ENCODE measurements at places on chromosomes 4 and X.

GRCh38 chr4:169956091-169956843 lies 69.9 kb downstream of the MFAP3L start:
- no peak for DNase-seq

DNA sequence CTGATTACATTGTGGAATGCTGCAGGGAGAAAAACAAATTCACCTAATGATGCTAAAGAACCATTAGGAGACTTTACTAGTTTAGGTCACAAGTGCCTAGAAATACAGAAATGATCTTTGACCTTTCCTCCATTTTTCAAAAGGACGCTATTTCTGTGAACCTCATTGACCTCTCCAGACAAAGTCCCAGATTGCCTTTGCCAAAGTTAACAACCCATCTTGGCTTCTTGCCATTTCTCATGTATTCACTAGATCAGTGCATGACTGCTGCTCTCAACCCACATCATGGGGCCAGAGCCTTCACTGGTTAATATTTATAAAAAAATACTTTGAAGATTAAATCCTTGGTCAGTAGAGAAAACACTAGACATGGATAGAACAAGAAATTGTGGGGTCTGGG lies 19.9 kb upstream of the AR start:
- DNase-seq: no peak

DNA sequence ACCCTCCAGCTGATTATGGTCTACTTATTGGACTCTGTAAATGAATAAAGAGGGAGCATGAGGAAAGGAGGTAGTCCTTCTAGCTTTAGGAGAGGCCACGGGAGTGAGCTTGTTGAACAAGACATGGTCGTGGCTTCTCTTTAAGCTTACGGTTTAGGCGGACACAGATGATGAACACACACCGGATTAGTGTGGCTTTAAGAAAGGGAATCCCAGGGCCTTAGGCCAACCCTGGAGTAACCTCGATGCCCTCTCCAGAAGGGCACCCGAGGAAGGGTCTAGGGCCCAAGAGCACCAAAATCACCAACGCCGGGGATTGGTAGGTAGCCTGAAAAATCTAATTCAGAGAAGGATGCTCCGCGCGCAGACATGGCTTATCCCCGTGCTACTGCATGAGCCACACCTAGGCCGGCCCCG lies 39.4 kb downstream of the ERVMER34-1 start:
- no peak for DNase-seq

- no peak for DNase-seq
Measured at GRCh38 chr4:9925750-9926439, 95.4 kb downstream of the SLC2A9 start.

DNA sequence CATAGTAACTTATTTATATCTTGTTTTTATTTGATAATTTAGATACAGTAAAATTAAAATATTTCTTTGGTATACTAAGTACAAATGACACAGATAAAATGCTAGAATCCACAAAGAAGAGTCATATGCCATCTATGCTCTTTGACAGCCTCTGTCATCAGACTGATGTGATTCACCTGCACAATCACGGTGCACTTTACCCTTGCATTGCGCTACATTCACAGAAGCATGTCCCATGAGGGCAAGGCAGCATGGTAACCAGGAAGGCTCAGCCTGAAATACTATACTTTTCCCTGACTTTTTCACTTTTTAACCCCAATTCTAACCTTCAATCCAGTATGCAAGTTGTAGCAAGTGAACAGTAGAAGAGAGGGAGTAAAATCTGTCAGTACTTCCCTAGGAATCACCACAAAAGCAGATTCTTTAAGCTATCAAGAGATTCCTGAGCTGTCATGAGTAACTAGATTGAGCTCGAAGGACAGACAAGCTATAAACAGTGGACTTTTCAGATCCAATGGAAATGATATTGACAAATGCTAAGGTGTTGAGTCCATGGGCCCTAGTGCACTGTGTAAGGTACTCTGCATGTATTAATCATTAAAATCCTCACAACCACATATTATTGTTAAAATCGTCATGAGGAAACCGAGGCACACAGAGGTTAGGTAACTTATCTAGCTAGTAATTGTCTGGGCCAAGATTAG lies 14.2 kb downstream of the SEC24D start:
- no peak for DNase-seq

DNA sequence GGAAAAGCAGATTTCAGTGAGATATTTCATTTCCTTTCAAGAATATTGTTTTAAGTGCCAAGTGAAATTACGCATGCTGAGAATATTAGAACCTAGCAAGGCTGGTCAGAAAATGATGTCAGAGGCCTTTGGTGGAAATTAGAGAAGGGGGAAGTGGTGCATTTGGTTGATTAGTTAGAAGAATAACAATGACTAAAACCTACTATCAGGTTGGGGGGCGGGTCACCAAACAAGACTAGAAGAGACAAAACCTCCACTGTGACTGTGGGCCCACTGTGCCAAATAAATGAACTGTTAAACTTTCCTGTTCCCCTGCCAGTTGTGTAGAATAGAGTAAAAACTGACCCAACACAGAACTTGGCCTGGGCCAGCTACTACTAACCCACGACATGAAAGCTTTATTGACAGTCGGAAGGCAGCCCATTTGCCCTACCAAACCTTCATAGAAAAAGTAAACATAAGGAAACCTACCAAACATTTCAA lies 2.9 kb downstream of the RAPGEF2 start:
- no peak for DNase-seq

- DNase-seq: no peak
Measured at GRCh38 chr4:56326363-56326762, 60.9 kb downstream of the AASDH start.

DNA sequence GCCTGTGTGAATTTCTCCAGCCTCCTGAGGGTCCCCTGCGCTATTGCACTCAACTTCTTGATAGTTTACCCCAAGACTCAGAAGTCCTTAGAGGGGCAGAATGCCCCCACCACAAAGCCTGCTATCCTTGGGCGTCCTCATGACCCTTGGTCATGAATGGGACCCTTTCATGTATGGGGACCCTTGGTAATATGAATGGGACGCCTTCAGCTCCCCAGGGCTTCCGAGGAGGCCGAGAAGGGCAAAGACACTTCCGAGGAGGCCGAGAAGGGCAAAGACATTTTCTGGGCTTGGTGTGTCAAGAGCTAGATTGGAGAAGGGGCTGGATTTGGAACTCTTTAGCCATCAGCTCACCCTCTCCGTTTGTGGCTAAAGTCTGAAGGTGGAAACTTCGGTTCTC lies 8.6 kb downstream of the SHOX start:
- DNase-seq: no peak

- no peak for DNase-seq
Measured at GRCh38 chr4:120611092-120611491, 311.4 kb downstream of the PRDM5 start.

DNA sequence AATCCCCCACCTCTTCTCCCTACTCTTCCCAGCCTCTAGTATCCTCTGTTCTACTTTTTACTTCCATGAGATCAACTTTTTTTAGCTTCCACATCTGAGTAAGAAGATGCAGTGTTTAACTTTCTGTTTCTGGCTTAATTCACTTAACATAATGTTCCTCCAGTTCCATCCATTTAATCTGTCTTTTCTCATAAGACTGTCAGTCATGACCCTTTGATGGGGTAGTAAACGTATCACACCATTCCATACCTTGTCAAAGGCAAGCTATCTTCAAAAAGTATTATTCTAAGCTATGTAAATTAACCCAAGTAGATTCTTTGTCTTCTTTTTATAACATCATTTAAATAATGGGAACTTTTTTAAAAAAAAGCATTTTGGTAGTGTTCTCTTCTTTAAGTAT lies 15.0 kb upstream of the GBA3 start:
- DNase-seq: no peak

DNA sequence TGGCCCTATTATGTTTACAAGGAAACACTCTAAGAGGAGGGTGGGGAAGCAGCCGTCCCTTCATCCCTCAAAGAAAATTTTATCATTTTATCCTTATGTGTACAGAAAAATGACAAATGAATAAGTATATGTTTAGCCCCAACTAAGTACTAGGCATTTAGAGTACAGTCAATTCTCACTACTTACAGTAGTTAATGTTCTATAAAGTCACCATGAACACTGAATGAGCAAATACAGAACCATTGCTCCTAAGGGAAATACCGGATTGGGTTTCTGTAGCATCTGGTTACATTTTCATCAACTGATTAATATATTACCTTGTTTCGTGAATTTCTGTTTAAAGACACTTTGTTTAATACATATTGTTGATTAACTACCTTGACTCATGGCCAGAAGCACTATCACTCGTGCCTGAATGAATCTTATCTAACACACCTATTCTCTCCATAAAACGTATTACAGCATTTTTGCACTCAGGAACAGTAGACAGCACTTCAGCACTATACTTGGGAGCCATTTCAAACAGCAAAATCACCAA lies 109.3 kb downstream of the ASB9 start:
- no peak for DNase-seq

DNA sequence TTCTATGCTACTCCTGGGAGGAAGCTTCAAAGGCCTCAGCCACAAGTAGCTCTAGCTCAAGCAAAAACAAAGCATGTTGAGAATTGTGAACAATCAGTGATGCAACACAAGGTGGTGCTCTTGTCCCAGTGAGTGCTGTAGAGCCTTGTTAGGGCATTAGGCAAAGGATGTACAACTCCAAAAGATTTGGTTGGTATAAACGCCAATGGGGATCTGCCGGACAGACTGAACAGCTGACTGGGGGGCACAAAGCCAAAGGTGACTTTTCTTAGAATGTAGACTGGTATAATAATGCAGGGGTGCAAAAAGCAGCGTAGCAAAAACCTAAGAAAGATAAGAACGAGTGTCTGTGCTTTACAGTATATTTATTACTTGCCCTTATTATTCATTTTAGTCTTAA lies 62.6 kb upstream of the ALB start:
- DNase-seq: no peak

GRCh38 chrX:124263743-124264142 lies 68.7 kb upstream of the TEX13D start:
- DNase-seq: no peak

DNA sequence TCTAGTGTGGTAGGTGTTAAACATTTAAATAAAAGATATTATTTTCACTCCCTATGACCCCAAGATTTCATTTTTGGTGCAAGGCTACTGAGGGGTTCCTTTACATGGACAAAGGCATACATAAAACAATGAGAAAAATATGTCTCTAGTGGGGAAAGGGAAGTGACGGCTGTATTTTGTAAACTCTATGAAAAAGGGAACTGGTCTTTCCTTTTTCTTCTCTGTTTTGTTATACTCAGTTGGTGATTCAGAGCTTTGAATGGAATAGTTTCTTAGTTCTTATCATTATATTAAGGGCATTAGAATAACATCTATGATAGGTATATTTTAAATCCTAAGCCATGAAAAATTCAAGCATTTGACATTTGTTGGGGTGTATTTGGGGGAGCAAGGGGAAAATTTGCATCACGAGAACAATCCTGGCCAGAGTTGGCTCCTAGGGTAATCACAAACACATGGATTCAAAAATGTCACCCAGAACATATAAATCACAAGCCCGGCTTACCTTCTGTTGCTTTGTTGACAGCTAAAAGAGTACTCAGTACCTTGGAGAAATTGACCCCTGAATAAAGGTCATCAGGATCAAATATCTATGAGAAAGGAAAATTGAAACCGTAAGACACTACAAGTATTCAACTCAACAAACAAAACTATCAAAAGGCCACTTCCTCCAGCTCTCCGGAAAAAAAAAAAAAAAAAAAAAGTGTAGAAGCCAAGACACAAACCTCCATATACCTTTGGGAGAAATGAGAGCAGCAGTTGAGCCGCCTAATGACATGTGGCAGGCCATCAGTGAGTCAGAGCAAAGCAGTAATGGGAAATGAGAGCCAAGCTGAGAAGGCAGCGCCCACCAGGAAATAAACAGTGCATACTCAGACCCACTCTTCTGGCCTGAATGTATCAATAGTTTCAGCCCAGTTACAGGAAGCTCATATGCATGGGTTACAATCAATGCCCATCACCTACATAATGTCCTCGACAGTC lies 33.4 kb downstream of the ARHGEF6 start:
- peak; percentile 5 for DNase-seq

- no peak for DNase-seq
Measured at GRCh38 chrX:24259544-24260240, 54.2 kb downstream of the SUPT20HL2 start.

DNA sequence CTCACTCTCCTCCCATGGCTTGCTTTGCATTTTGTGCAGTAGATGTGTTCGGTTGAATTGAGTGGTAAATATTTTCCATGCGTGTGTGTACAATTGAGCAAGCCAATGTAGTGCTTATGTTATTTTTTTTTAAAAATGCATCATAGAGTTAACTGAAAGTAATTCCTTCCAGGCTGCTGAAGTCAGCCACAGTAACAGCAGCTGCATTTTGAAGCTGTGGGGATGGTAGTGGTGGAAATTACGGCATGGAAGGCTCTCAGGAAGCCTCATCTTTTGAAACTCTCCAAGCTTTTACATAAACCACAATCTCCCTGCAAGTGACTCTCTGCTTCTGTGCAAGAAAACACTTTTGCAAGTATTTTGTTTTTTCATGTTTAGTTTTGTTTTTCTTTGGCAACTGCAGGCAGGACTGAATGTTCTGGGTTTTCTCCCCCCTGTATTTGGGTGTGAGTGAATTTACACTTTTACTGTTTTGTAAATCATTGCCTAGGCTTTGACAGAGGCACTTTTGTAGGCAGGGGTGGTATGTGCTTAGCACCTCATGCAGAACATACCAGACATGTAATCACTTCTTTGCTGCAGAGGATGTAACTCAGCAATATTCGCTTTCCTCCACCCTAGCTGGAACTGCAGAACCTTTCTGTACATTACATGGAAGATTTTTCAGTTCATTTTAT lies 56.2 kb downstream of the LRRC66 start:
- DNase-seq: no peak

DNA sequence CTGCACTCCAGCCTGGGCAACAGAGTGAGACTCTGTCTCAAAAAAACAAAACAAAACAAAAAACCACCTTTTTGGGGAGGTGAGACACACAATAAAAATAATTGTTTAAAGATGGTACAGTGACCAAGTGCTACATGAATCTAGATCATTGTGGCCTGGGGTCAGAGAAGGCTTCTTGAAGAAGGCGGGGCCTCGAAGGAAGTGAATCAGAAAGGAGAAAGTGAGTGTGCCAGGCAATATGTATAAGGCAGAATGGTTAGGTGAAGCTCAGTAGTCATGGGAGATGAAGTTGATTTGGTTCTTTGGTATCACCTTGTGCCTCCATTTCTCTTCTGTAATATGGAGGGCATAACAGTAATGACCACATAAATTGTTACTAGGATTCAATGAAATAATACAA lies 58.9 kb downstream of the DOCK11 start:
- DNase-seq: no peak

- DNase-seq: no peak
Measured at GRCh38 chr4:58734030-58734674, 1624.0 kb upstream of the IGFBP7 start.

GRCh38 chrX:1400049-1400448 lies 8.1 kb upstream of the SLC25A6 start:
- no peak for DNase-seq

- DNase-seq: no peak
Measured at GRCh38 chrX:23981711-23982110, 45.3 kb downstream of the KLHL15 start.

DNA sequence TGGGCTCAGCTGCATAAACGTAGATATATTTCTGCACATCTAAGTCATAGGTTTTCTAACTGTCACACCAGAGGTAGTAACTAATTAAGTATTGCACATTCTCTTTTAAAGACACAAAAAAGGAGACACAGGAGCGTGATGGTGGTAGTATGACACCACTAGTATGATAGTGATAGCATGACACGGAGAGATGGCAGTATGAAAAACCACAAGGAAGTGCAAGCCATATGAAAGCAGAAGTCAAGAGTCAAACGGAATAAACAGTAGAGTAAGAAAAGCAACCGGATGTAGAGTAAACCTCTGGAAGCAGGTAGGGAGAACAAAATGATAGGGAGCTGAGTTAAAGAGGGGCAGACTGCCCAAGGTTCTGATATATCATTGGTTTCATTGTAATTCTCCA lies 382.2 kb upstream of the INTU start:
- no peak for DNase-seq

- no peak for DNase-seq
Measured at GRCh38 chr4:8585186-8585585, 5.0 kb downstream of the GPR78 start.
